ENCODE measurements at places on chromosomes 6 and 20.

GRCh38 chr6:28353981-28354676 lies 4.4 kb downstream of the ZKSCAN3 start:
- no peak for DNase-seq

GRCh38 chr20:8304124-8304816 lies 172.2 kb downstream of the PLCB1 start:
- DNase-seq, result no peak

DNA sequence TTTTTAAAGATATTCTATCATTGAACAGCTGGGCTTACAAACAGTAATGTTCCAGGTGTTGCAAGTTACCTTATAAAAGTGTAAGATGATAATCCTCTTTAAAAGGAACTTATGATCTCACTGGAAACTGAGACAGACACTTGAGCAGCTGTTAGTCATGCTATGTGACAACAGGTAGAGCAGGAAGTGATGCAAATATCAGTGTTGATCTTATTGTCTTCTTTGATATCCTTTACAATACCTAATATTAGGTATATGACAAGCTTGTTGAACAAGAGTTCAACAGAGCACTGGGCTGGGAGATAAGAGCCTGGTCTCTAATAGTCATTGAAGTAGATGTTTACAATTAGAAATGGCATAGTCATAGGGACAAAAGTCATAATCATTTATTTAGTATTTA lies 150.0 kb downstream of the UBE3D start:
- no peak for DNase-seq

- DNase-seq, result no peak
Measured at GRCh38 chr6:47687432-47687831, 10.9 kb upstream of the ADGRF4 start.

- DNase-seq, result no peak
Measured at GRCh38 chr6:4660377-4661321, 115.6 kb upstream of the CDYL start.

Data from HS-5 (cell line).